ENCODE measurements at places on chromosomes 2 and 18. TPM values are rescaled to one million over a fixed set of nuclear protein-coding genes. Genes with fewer than 3 reads are reported as not detected.

The ANTXR1 gene
- total RNA-seq, result 0.14 TPM

GRCh38 chr18:22912835-22913234 is 20.3 kb upstream of the RBBP8 start:
- no peak for DNase-seq

GRCh38 chr2:128786741-128787478 is 468.2 kb upstream of the HS6ST1 start:
- DNase-seq, result no peak

- no peak for DNase-seq
Observed at GRCh38 chr18:40855661-40856060, 1099.4 kb upstream of the PIK3C3 start.

The TACR1 gene
- not detected for total RNA-seq

DNA sequence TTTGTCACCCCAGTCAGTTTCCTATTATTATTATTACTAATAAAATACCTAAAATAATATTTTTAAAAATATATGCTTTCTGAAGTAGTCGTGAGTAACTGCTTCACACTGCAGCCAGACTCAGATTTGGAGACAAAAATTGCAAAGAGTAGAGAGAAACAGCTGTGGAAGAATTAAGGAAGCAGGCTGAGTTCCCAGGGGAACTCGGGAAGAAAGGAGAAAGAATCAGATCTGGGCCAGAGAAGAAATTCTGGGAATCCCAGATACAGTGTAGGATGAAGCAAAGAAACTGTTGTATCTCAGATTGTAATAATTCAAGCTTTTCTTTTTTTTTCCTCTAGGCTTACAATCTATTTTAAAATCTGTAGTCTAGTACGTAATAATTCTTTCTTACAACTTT is 182.3 kb downstream of the FTCDNL1 start:
- DNase-seq, result no peak

- DNase-seq, result no peak
Observed at GRCh38 chr2:222465746-222466145, 41.4 kb downstream of the SGPP2 start.

The MYL1 gene
- not detected for total RNA-seq

The POMC gene
- 7.3 TPM for total RNA-seq

DNA sequence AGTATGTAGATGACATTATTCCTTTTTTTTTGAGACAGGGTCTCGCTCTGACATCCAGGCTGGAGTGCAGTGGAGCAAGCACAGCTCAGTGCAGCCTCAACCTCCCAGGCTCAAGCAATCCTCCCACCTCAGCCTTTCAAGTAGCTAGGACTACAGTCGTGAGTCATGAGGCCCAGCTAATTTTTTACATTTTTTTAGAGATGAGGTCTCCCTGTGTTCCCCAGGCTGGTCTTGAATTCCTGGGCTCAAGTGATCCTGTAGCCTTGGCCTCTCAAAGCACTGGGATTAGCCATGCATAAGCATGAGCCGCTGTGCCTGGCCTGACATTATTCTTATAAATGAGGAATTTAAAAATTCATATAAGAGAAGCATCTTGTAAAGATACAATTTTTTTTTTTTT is 86.9 kb downstream of the FAM117B start:
- DNase-seq, result no peak

DNA sequence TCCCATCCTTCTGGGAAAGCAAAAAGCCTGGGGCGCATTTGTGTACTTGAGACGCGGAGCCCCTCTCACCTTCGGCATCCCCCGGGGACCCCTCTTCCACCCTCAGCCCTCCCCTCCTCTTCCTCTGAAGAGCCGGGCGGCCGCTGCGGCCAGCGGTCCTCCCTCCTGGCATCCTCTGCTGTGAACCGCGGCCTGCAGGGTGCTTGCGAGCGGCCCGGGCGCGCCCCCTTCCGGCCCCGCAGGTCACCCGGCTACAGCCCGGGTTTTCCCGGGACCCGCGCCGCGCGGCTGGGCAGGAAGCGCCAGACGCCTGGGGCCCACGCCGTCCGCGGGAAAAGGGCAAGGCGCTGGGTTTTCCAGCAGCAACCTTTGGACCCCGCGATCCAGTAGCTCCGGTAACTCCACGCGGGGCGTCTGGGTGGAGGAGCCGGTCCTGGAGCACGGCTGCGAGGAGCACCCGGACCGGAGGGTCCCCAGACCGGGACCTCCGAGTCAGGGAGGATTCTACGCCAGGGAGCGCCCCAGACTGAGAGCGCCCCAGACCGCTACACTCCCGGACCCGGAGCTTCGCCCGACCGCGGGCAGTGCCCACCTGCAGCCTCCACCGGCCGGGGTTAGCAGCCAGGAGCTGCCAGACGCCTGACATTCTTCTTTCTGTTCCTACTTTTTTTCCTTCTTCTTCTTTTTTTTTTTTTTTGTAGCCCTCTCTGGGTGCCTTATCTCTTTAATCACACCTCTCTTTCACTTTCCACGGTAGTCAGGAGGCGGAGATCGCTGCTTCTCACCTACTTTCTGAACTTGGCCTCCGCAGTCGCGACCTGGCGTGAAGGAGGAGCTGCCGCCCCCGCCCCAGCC is at the start of gene IL18R1:
Gene IL18R1, plus strand, starts transcription at position 271 of the 855 bp plus-strand sequence. CDS start 6,865 bp downstream, outside the sequence.
- peak; percentile 56 for DNase-seq

The RAPGEF4 gene
- 1.2 TPM for total RNA-seq

Measured in naive thymus-derived CD8-positive, alpha-beta T cell (primary cell).